ENCODE measurements at places on chromosomes 7 and 10. TPM values are rescaled to one million over a fixed set of nuclear protein-coding genes. Genes with fewer than 3 reads are reported as not detected.

CPEB3 gene
- total RNA-seq = 4.3 TPM

ADIRF gene
- 7.0 TPM for total RNA-seq

GRCh38 chr7:91310830-91311460 lies 46.7 kb downstream of the FZD1 start:
- no peaks in the 10 kb centered on the region for H3K36me3 ChIP-seq
- no peak overlapping the region for H3K4me3 ChIP-seq
- H3K27ac ChIP-seq = no peak overlapping the region
- no peaks in the 10 kb centered on the region for H3K27me3 ChIP-seq
- no peak for DNase-seq

TRIL gene
- 0.83 TPM for total RNA-seq

DNA sequence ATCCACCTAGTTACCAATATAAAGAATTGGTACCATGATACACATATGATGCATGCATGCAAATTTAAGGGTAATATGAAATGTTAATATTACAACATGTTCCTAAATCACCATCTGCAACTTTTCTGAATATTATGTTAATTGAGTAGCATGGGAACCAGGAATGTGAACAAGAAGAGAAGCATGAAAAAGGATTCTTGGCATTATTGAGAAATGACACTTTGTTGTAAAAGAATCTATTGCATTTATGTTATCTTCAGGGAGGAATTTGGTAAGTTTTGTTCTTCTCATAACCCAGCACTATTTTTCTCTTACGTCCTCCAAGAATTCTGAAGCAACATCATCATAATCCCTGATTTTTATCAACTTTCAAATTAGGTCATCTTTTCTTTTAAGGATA lies 159.9 kb upstream of the SLC25A13 start:
- H3K36me3 ChIP-seq = no peaks in the 10 kb centered on the region
- no peak for DNase-seq
- no peak overlapping the region for H3K4me3 ChIP-seq
- no peaks in the 10 kb centered on the region for H3K4me1 ChIP-seq

DNA sequence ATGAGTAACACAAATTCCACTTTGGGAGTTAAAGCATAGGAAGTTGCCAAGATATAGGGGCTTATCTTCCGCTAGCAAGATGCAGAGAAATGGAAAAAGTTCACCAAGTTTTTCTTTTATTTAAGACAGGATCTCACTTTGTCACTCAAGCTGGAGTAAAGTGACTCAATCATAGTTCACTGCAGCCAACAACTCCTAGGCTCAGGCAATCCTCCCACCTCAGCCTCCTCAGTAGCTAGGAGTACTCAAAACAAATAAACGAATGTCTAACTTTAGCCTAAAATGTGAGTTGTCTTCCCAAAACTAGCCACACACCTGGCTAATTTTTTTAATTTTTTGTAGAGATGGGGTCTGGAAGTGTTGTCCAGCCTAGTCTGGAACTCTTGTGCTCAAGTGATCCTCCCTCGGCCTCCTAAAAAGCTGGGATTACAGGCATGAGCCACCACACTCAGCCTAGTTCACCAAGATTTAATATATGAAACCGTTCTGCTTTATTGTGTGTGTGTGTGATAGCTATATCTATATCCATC lies 9.9 kb downstream of the VIM start:
- H3K4me1 ChIP-seq = peaks cover under 1% of the 10 kb centered on the region
- no peak for DNase-seq
- H3K36me3 ChIP-seq = peaks cover 20% of the 10 kb centered on the region
- H3K4me3 ChIP-seq = no peak overlapping the region
- no peak overlapping the region for H3K27ac ChIP-seq
- H3K27me3 ChIP-seq = no peaks in the 10 kb centered on the region

DNA sequence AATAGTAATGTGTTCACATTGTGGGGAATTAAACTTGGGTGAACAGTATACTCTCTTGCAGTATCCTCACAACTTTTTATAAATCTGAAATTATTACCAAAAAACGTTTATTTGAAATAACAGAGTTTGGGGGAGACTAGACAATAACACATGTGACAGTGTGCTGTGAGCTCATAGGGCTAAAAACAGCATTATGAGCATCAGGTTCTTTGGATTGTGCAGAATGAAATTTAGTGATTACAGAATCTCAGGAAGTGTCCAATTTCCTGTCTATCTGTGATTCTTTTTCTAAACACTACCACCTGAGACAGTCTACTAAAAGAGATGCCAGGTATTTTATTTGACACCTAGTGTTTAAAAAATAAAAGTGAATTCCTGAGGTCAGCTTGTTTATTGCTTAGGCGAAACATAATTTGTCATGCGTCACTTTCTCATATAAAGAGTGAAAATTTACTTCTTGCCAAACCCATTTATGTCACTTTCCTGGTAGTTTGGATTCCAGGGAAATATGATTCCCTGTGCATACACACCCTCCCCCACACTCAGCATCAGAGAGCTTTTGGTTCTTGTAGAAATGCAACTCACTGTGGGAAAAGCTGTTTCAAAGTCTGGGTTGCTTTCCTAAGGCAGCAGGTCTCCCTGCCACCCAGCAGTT lies 71.2 kb downstream of the AOAH start:
- H3K4me1 ChIP-seq = no peaks in the 10 kb centered on the region
- no peak overlapping the region for H3K27ac ChIP-seq
- H3K36me3 ChIP-seq = no peaks in the 10 kb centered on the region
- DNase-seq = no peak

DNA sequence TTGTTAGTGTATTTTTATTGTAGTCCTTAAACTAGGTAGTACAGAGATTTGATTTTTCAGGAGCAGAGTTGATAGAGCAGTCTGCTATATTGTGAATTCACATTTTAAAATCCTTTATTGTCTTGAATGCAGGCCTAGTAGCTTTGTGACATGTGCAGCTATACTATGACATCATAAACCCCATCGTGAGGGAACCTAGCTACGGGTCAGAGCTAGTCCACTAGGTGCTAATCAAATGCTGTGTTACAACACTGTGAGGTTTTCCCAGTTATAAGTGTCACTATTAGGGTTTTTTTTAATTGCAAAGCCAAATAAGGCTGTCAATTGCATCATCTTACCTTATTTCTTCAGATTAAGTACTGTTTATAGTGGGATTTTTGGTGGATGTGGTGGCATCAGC lies 40.7 kb downstream of the CREM start:
- no peak overlapping the region for H3K27ac ChIP-seq
- H3K36me3 ChIP-seq = no peaks in the 10 kb centered on the region
- H3K27me3 ChIP-seq = no peaks in the 10 kb centered on the region
- no peaks in the 10 kb centered on the region for H3K4me1 ChIP-seq
- no peak overlapping the region for H3K4me3 ChIP-seq
- DNase-seq = no peak

DNA sequence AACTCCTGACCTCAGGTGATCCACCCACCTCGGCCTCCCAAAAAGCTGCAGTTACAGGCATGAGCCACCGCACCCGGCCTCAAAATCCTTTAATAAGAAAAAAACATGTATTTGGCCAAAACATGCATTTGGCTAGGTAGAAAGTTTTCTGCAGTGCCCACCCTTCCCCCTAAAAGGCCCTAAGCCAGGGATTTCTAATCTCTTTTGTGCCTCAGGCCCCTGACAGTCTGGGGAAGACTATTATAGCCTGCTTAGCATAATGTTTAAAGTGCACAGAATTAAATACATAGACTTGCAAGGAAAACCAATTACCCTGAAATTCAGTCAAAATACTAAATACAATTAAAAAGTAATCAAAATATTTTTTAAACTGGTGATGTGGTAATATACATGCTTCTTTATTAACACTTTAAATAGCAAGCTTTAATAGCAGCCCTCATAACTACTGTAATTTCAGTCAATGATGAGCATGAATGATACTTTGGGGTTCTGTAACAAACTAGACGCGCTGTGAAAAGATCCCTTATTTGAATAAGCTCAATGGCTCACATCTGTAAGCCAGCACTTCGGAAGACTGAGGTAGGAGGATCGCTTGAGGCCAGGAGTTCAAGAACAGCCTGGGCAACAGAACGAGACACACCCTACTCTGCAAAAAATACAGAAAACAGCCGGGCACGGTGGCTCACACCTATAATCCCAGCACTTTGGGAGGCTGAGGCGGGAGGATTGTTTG lies 29.9 kb downstream of the SPDYE6 start:
- no peaks in the 10 kb centered on the region for H3K4me1 ChIP-seq
- H3K36me3 ChIP-seq = no peaks in the 10 kb centered on the region
- no peak for DNase-seq
- no peak overlapping the region for H3K27ac ChIP-seq
- no peak overlapping the region for H3K4me3 ChIP-seq

Data from pancreas (tissue), 10 donors.